ENCODE measurements at places on chromosomes 7 and 10.

DNA sequence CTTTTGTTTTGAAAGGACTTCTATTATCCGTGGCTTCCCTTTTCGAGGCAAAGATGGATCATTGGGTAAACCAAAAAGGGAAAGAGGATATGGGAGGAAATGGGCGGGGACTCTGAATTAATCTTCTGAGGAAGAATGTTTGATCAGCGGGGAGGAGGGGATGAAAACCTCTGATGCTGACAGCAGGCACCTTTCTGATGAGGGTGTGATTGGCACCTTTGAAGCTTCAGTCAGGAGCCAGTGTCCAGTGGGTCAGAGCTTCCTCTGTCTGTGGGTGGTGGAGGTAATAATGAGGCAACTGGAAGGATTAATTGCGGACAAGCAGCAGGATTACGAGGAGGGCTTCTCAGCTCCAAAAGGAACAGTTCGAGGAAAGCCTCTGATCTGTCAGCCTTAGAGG, 877.6 kb downstream of the LRMDA start:
- no peak for DNase-seq

DNA sequence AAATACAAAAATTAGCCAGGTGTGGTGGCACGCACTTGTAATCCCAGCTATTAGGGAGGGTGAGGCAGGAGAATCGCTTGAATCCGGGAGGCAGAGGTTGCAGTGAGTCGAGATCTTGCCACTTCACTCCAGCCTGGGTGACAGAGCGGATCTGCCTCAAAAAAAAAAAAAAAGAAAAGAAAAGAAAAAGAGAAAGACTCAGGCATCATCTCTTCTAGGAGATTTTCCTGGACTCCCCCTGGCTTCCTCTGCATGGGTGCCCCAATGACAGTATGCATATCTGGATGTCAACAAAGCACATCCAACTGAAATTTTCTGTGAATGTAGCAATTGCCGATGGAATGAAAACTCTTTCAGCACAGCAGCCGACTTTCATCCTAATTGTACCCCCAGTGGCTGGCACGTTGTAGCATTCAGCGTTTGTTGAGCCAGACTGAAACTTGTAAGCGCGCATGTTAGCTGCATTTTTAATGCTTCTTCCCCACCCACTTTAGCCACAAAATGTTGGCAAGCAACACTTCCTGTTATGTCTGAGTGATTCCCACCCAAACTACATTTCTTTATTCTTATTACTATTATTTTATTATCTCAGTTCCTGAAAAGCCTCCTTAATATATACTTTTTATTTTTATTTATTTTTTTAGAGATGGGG, 70.2 kb downstream of the PRTFDC1 start:
- no peak for DNase-seq

DNA sequence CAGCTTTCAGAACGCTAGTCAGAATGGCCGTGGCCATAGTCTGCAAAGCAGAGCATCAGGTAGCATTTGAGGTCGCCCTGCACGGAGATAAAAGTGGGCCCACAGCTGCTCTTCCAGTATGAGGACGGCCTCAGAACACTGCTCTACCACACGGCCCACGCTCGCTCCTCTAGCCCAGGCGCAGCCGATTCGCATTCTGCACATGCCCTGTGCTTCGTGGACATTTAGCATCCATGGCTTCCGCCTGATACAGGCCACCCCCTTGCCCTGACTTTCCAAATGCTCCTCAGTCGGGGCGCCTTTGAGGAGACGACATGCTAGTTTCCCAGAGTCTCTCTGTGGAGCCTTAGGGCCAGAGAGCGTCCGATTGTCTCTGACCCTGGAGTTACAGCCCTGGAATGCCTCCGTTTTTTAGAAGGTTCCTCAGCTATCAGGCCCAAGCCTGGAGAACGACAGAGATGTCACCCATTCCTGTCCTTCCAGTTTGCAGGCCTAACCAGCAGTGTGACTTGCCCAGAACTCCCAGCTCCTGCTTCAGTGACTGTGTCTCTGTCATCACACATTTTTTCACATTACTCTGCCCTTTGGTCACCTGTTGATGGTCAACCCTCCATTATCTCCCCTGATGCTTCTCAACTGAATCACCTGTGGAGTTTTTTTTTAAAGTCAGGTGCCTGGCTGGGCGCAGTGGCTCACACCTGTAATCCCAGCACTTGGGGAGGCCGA, 14.3 kb downstream of the STRA8 start:
- no peak for DNase-seq

DNA sequence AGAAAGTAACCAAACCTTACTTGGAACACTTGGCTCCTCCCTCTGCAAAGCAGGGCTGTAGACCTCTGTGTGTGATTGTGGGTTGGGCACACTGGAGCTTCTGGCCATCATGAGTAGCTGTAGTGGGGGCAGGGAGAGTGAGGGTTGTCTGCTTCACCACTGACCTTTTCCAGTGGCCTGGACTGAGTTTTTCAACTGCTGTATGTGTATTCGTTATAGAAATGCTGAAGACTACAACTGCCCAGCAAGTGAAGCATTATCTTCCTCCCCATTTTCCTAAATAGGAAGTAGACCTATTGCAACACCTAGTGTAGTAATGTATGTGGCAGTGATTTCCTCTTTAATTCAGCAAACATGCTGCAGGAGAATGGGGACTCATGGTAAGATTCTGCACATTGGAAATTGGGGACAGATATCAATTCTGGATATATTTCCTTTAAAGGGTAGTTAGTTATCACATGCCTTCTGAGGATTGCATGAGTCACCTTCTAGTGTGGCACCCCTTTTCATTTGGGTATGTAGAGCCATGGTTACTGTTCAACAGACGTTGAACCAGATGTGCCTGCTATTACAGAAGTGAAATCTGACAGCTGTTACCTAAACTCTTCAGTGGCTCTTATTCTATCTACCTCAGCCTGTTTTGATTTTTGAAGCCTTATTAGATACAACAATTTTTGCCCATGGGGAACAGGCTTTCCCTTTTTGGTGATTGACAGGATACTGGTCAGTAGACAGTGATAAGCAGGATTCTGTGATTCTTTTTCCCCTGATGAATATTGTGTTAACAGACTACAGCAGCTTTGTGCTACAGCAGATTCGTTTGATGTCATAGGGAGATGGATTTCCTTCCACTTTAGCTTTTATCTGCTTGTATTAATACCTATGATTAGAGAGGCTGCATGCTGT, 130.9 kb downstream of the SND1 start:
- no peak for DNase-seq

DNA sequence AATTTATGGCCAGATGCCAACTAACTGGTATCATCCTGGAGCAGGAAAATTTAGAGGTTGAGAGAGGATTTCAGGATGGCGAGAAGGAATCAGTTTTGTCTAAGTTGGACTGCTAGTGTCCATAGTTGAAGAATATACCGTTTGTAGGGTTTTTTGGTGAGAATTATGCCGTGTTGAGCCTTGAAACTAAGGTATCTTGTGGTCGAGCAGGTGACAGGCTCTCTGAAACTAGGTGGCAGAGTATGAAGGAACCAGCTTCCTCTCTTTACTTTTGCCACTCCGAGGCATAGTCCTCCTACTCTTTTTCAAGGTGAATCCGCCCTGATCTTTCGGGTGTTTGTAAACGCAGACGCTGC, 9.7 kb downstream of the MDFIC start:
- no peak for DNase-seq

DNA sequence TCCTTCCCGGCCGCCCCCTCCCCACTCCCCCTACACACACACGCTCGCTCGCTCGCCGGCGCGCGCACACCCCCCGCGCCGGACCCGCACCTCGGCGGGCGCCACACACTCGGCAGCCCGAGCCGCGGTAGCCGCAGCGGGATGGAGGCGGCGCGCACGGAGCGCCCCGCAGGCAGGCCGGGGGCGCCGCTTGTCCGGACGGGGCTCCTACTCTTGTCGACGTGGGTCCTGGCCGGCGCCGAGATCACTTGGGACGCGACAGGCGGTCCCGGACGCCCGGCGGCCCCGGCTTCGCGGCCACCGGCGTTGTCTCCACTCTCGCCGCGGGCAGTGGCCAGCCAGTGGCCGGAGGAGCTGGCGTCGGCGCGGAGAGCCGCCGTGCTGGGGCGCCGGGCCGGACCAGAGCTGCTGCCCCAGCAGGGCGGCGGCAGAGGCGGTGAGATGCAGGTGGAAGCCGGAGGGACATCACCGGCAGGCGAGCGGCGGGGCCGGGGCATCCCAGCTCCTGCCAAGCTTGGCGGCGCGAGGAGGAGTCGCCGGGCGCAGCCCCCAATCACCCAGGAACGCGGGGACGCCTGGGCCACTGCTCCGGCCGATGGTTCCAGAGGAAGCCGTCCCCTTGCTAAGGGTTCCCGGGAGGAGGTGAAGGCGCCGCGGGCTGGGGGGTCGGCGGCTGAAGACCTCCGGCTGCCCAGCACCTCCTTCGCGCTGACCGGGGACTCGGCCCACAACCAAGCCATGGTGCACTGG, at the start of gene SORCS3:
Gene SORCS3, plus strand, starts transcription at position 104 of the 750 bp plus-strand sequence.
- DNase-seq: no peak

GRCh38 chr10:28679581-28680357, 2.4 kb downstream of the BAMBI start:
- no peak for DNase-seq

DNA sequence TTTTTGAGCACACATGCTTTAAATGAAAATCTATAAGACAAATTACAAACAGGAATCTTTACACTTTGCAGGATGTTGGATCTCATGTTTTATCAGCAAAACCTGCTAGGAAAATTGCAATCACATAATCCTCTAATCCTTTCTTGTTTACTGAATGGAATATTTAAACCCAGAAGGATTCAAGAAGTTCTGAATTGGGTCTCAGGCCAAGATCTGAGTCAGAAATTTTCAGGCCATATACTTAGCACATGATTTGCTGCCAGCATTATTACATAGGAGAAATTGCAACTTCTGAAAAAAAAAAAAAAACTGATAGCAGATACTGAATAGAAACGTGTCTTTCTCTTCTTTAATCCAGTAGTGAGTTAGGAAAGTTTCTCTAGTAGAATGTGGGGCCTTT, 1005.3 kb upstream of the POT1 start:
- no peak for DNase-seq

GRCh38 chr7:157845203-157845835, 508.5 kb downstream of the DNAJB6 start:
- DNase-seq: no peak

DNA sequence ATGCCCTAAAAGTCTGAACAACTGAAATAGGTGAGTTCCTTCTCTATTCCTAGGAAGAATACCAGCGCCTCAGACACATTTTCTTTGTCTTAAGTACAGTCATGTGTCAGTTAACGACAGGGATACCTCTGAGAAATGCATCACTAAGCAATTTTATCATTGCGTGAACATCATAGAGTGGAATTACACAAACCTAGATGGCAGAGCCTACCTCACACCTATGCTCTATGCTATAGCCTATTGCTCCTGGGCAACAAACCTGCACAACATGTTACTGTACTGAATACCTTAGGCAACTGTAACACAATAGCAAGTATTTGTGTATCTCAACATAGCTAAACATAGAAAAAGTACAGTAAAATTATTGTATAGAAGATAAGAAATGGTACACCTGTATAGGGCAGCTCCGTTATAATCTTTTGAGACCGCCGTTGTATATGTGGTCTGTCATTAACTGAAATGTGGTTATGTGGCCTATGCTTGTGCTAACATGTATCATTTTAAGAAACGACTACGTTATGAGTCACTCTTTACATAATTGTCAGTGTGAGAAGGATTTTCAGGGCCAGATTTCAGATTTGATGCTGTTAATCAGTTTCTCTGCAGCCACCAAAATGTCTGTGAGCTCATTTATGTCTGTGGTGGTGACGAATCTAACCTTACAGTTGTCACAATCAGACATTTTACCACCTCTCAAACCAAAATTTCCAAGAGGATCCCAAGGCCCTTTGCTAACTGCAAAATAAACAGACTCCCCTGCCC, 66.1 kb upstream of the STK17A start:
- DNase-seq: no peak

DNA sequence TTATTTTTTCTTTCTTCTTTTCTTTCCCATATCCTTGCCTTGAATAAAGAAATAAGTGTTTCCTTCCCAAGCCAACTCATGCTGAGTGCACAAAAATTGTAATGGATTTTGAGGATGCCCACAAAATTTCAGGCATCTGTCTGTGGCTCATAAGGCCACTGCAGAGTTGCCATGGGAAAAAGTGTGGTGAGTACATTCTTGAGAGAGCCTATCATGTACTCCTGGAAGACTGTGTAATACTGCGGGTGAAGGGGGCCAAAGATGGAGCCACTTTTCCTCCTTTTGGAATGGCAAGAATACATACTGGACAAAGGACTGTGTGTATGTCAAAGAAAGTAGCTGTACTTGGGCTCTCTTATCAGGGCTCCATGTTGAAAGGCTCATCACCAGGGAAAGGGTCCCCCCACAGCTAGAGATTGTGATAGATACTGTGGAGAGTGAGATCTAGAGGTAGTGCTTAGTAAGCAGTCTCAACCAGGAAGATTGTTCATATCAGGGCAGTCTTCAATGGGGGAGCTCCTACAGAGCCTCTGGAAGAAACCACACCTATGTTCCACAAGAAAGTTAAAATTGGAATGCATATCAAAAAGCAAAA, 341.6 kb upstream of the KCND2 start:
- DNase-seq: no peak

- DNase-seq: no peak
These were observed 20.5 kb downstream of the CLEC2L start for GRCh38 chr7:139543801-139544603.

GRCh38 chr7:155618708-155619633, 25.5 kb upstream of the RBM33 start:
- DNase-seq: no peak

GRCh38 chr10:120601999-120602398, 145.0 kb downstream of the PLPP4 start:
- no peak for DNase-seq

- no peak for DNase-seq
These were observed 2.3 kb downstream of the HDAC9 start for GRCh38 chr7:18497800-18498199.

DNA sequence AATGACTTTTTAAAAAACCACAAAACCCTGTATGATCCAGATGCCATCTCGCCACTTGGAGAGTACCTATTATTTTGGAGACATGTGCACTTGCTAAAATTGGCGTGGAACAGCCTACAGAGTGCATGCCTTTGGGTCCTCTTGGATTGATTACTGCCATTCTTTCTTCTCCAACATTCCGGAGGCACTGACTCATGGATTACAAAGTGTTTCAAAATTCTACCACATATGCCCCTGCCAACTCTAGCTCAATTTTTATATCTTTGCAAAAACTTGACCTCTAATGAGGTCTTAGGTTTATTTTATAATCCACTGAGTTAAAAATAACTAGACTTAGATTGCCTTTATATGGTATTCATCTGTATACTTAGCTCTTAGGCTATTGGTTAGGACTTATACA, 55.8 kb upstream of the KIF5B start:
- no peak for DNase-seq

DNA sequence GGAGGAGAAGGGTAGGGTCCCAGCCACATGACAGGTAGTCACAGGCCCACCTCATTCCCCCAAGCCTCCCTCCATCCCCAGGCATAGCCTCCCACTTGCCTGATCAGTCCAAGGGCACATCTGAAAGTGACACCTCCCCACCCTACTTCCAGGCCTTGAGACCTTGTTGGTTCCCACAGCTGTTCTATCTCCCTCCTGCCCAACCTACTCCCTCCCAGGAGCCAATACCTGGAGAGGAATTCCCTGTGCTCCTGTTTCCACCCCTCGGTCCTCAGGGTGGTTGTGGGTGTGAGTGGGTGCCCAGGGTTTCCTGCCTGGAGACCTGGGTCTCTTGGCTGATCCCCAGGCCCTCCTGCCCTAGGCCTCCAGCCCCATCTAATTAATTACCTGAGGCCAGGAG, 11.6 kb upstream of the IMPDH1 start:
- no peak for DNase-seq
